Hepatocyte (in vitro differentiated cells): ENCODE measurements at places on chromosomes 7 and 10.

- H3K36me3 ChIP-seq, result no peaks in the 10 kb centered on the region
- H3K4me3 ChIP-seq, result no peak overlapping the region
- DNase-seq, result peak; percentile 19
- no peaks in the 10 kb centered on the region for H3K4me1 ChIP-seq
- peak overlapping the region; percentile 48 for H3K27ac ChIP-seq
Measured at GRCh38 chr7:107856806-107857540, 34.0 kb upstream of the DLD start.

GRCh38 chr10:17905491-17905890 is 46.2 kb upstream of the SLC39A12 start:
- H3K27me3 ChIP-seq, result no peaks in the 10 kb centered on the region
- H3K36me3 ChIP-seq, result no peaks in the 10 kb centered on the region
- H3K27ac ChIP-seq, result no peak overlapping the region
- H3K4me1 ChIP-seq, result no peaks in the 10 kb centered on the region

DNA sequence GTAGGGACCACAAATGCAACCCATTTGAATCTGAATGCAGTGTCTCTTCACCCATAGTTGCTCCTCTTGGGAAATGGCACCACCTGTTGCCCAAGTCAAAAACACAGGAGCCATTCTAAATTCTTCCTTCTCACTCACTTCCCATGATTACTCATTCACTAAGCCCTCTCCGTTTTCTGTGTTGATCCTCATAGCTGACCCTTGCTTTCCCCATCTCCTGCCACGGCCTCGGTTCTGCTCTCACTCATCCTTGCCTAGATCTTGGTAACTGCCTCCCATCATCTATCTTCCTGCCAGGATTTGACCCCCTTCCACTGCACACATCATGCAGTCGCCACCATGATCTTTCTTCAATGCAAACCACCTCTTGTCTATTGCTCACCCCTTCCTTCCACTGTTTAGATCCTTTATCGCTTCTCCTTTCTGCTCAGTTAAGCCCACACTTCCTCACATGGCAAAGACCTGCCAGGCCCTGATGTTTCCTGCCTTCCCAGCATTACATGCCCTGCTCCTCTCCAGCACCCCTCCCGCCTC is 19.0 kb upstream of the CPN1 start:
- H3K36me3 ChIP-seq, result no peaks in the 10 kb centered on the region
- DNase-seq, result peak; percentile 36
- H3K27ac ChIP-seq, result peak overlapping the region; percentile 79
- H3K27me3 ChIP-seq, result no peaks in the 10 kb centered on the region
- H3K4me1 ChIP-seq, result no peaks in the 10 kb centered on the region

DNA sequence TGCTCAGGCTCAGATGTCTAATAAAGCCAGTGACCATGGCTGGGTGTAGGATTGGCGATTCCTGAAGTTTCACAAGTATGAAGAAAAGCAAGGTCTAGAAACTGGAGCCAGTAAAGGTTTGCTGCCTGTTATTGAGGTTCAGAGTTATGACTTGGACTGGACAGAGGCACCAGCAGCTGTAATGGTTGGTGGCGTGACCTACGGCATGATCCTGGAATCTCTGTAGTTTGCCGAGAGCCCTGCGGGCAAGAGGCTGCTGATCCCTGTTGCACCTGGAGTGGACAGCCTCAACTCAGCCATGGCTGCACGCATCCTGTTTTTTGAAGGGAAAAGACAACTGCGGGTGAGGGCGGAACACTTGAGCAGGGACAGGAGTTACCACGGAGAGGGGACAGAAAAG is 22.4 kb upstream of the SNX13 start:
- H3K36me3 ChIP-seq, result no peaks in the 10 kb centered on the region
- H3K27ac ChIP-seq, result no peak overlapping the region

DNA sequence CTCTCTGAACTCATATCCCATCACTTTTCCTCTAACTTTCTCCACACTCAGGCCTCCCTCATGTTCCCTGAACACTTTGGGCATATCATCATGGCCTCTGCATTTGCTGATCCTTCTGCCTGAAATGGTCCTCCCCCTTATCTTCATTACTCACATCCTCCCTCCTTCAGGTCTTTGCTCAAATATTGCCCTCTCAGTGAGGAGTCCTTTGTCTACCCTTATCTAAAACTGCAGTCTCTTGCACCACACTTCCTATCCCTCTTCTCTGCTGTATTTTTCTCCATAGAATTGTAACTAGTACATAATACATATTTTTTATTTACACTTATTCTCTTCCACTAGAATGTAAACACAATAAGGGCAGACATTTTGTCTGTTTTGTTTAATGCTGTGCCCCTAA is 41.7 kb downstream of the DNAJC1 start:
- no peaks in the 10 kb centered on the region for H3K4me1 ChIP-seq
- H3K4me3 ChIP-seq, result no peak overlapping the region
- DNase-seq, result no peak
- H3K27me3 ChIP-seq, result no peaks in the 10 kb centered on the region

- H3K27me3 ChIP-seq, result peaks cover 10% of the 10 kb centered on the region
- H3K27ac ChIP-seq, result no peak overlapping the region
- no peak overlapping the region for H3K4me3 ChIP-seq
- H3K36me3 ChIP-seq, result no peaks in the 10 kb centered on the region
- no peaks in the 10 kb centered on the region for H3K4me1 ChIP-seq
Measured at GRCh38 chr10:120012566-120012965, 120.0 kb downstream of the SEC23IP start.

DNA sequence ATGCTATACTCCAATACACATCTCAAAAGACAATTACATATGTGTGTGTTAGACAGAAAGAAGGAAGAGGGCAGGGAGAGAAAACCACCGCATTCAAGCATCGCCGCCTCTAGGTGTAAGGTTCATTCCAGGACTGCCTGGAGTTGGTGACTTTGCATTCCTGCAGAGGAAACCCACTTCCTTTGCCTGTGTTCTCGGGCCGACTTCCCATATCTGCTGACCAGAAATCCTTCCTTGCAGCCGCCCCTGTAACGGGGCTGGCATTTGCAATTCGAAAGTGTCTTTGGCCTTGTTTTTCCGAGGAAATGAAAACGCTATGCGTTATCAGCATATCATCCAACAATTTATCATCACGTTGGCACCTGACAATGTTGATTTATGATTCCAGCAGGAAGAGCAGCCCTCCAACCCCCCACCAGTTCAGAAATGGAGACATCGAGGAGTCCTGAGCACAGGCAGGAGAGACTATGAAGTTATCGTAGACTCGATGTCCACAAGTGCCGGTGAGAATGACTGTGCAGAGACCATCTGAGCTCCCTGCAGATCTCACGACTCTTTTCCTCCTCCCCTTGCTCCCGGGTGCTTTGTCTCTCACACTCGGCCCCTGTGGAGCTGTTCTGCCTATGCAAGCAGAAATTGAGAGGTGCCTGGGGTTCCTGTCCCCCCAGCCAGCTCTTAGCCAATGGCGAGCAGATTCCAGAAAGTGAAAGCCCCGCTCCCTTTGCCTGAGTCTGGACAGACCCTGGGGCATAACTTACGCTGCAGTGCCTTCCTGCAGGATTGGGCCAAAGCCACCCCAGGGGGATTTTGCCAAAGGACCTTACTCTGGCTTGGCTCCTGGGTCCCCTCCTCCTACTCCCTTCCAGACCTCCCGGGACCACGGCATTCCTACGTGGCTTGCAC is 68.9 kb upstream of the FOXK1 start:
- peak overlapping the region; percentile 12 for H3K27ac ChIP-seq
- no peak for DNase-seq
- no peaks in the 10 kb centered on the region for H3K36me3 ChIP-seq
- no peaks in the 10 kb centered on the region for H3K27me3 ChIP-seq
- H3K4me3 ChIP-seq, result no peak overlapping the region
- peaks cover 11% of the 10 kb centered on the region for H3K4me1 ChIP-seq

DNA sequence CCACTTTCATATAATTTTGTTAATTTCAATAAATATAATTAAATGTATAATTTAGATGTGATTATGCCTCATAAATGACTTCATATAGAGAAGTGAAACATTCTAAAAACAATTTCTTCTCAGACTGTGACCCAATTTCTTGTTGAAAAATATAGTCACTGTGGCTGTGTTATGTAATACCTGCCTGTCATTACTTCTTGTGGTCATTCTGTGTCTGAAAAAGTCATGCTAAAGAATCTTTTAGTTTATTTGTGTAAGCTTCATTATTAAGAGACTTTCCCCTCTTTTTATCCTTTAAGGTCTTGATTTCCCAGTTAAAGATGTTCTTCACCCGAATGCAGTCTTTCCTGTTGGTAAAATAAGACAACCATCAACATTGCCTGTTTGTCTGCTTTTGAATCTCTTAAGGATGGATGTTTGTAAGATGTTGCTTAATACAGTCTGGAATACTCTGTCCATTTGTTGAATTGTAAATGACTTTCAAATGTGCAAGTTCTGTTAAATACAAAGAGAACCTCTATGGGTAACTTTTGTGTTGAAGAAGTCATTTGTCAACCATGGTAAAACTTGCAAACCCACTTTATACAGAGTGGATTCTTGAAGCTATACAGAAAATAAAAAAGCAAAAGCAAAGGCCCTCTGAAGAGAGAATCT is 16.0 kb downstream of the KAT6B start:
- DNase-seq, result no peak
- H3K4me1 ChIP-seq, result no peaks in the 10 kb centered on the region
- no peaks in the 10 kb centered on the region for H3K27me3 ChIP-seq

GRCh38 chr10:89138755-89139490 is 68.2 kb downstream of the CH25H start:
- DNase-seq, result no peak
- no peak overlapping the region for H3K27ac ChIP-seq

GRCh38 chr7:129615018-129615417 is 3.5 kb downstream of the NRF1 start:
- no peaks in the 10 kb centered on the region for H3K27me3 ChIP-seq
- no peaks in the 10 kb centered on the region for H3K36me3 ChIP-seq
- peaks cover 17% of the 10 kb centered on the region for H3K4me1 ChIP-seq
- H3K27ac ChIP-seq, result no peak overlapping the region
- no peak for DNase-seq

- H3K36me3 ChIP-seq, result no peaks in the 10 kb centered on the region
- DNase-seq, result no peak
- H3K27me3 ChIP-seq, result no peaks in the 10 kb centered on the region
- H3K27ac ChIP-seq, result no peak overlapping the region
Measured at GRCh38 chr10:25094590-25094989, 78.2 kb downstream of the THNSL1 start.

GRCh38 chr7:110854651-110855050 is 236.3 kb upstream of the LRRN3 start:
- H3K36me3 ChIP-seq, result no peaks in the 10 kb centered on the region
- no peak for DNase-seq
- no peak overlapping the region for H3K4me3 ChIP-seq
- H3K27me3 ChIP-seq, result no peaks in the 10 kb centered on the region
- H3K4me1 ChIP-seq, result no peaks in the 10 kb centered on the region
- H3K27ac ChIP-seq, result no peak overlapping the region

GRCh38 chr10:71241114-71241829 is 28.9 kb downstream of the UNC5B start:
- H3K4me3 ChIP-seq, result no peak overlapping the region
- no peaks in the 10 kb centered on the region for H3K36me3 ChIP-seq
- peaks cover 68% of the 10 kb centered on the region for H3K4me1 ChIP-seq

DNA sequence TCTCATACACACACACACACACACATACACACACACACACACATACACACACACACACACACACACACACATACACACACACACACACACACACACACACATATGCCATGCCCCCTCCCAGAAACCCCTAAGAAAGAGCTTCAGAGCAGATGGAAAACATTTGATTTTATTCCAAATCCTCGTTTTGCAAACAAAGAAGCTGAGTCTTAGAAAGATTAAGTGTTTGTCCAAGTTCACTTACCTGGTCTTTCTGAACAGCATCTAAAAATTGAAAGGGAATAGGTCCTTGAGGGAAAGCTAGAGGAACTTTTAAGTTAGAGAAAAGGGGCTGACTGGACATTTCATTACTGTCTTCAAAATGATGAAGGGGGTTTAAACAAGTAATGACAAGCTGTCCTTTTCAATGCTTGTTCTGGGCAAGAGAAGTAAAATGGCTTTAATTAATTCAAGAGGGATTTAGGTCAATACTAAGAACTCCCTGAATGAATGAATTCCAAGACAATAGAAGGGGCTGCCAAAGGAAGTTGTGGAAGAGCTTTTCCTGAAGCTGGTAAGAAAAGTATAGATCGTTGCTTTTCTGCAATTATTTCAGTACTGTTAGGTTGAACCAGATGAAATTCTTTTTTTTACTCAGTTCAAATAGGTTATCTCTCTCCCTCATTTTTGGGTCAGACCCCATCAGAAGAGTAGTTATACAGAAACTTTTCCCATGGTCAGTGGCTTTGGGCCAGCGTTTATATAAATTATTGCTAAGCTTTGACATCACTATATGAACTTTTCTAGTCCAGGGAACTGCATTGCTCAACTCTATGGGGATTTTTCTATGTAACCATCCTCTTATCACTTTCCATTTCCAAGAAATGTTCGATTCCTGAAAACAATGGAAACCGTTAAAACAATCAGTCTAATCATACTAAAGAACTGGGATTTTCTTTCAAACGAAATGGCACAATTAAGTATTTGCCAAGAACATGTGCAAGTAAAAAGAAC is 261.4 kb downstream of the MTERF1 start:
- no peaks in the 10 kb centered on the region for H3K36me3 ChIP-seq
- no peak overlapping the region for H3K27ac ChIP-seq
- no peak for DNase-seq
- H3K27me3 ChIP-seq, result no peaks in the 10 kb centered on the region
- no peaks in the 10 kb centered on the region for H3K4me1 ChIP-seq

DNA sequence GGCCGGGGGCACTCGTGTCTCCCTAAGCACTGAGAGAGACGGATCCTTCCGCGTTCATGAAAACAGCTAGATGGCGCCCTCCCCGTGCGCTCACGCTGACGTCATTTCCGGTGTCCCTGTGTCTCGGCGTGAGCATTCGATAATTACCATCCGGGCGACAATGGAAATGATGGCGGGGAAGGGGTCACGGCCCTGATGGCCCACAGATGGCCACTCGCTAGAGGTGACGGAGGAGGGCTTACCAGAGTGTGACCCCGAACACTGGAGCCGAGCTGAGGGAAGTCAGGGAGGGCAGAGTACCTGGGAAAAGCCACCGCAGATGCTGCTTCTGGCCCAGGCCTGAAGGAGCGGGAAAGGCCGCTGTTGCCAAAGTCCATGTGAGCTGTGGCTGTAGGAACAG is 222.9 kb downstream of the TCERG1L start:
- H3K27me3 ChIP-seq, result no peaks in the 10 kb centered on the region
- no peaks in the 10 kb centered on the region for H3K4me1 ChIP-seq
- DNase-seq, result no peak
- no peak overlapping the region for H3K27ac ChIP-seq
- no peak overlapping the region for H3K4me3 ChIP-seq
- H3K36me3 ChIP-seq, result no peaks in the 10 kb centered on the region

DNA sequence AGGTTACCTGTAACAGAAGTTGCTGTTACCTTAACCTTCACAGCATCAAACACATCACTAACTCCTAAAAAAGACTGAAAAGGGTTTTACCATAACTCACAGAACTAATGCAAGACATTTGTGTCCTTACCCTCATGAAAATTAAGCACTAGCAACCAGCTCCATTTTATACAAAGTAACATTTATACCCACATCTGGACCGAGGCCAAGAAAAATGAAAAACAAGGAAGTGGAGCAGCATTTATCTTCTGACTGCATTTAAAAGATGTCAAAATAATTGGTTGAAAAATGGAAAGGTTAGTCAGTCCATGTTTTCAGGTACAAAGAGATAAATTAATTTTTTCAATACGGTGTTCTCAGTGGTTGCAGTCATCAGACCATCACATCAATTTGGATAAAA is 3.1 kb upstream of the RBP4 start:
- H3K4me1 ChIP-seq, result peaks cover 12% of the 10 kb centered on the region
- DNase-seq, result no peak
- no peak overlapping the region for H3K4me3 ChIP-seq
- peaks cover 16% of the 10 kb centered on the region for H3K27me3 ChIP-seq

- H3K27ac ChIP-seq, result no peak overlapping the region
- H3K4me1 ChIP-seq, result peaks cover 5% of the 10 kb centered on the region
- H3K36me3 ChIP-seq, result no peaks in the 10 kb centered on the region
Measured at GRCh38 chr10:47330804-47331203, 8.6 kb downstream of the GDF2 start.
